ENCODE measurements at places on chromosomes 11 and 22. TPM values are rescaled to one million over a fixed set of nuclear protein-coding genes. Genes with fewer than 3 reads are reported as not detected.

DNA sequence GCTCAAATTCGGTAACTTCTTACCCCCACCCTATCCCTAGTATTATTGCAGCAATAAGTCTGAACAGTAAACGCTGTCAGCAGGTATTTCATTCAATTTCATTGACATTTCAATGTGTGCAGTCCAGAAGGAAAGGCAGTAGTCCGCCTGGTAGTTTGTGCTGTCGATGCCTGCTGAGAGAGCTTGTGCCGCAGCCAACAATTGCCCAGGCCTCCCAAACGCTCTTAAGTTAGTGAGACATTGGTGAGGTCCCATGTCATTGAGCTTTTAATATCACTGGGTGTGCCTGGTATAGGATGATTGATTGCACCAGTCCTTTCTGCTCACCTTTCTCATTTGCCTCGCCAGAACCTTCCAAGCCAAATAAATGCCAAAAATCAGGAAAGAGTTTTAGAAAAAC is 28.1 kb downstream of the ALKBH3 start:
- peaks cover 55% of the 10 kb centered on the region for H3K36me3 ChIP-seq
- H3K4me1 ChIP-seq, result peaks cover 15% of the 10 kb centered on the region
- no peaks in the 10 kb centered on the region for H3K27me3 ChIP-seq
- DNase-seq, result no peak
- H3K4me3 ChIP-seq, result no peak overlapping the region
- no peak overlapping the region for H3K27ac ChIP-seq

GRCh38 chr11:89065066-89065465 is 716 bp downstream of the GRM5 start:
- no peaks in the 10 kb centered on the region for H3K36me3 ChIP-seq
- no peak overlapping the region for H3K27ac ChIP-seq
- H3K27me3 ChIP-seq, result peaks cover 40% of the 10 kb centered on the region
- H3K4me1 ChIP-seq, result no peaks in the 10 kb centered on the region

- no peaks in the 10 kb centered on the region for H3K27me3 ChIP-seq
- H3K4me1 ChIP-seq, result no peaks in the 10 kb centered on the region
- DNase-seq, result no peak
- H3K36me3 ChIP-seq, result no peaks in the 10 kb centered on the region
- no peak overlapping the region for H3K4me3 ChIP-seq
These were observed 27.3 kb downstream of the BDNF start for GRCh38 chr11:27672836-27673464.

Gene CFAP300
- not detected for total RNA-seq

Gene DEPDC7
- 0.82 TPM for total RNA-seq

- peaks cover 5% of the 10 kb centered on the region for H3K27me3 ChIP-seq
- DNase-seq, result peak; percentile 71
- peaks cover 39% of the 10 kb centered on the region for H3K4me1 ChIP-seq
- H3K27ac ChIP-seq, result peak overlapping the region; percentile 87
- H3K36me3 ChIP-seq, result no peaks in the 10 kb centered on the region
These were observed 15.1 kb upstream of the CYTH4 start for GRCh38 chr22:37267135-37267587.

- no peak overlapping the region for H3K4me3 ChIP-seq
- no peak overlapping the region for H3K27ac ChIP-seq
- H3K4me1 ChIP-seq, result peaks cover 23% of the 10 kb centered on the region
These were observed 17.3 kb upstream of the EIF3D start for GRCh38 chr22:36546092-36546804.

Gene PLEKHB1
- total RNA-seq, result 1.4 TPM

All from activated T-helper 2 cell treated with anti-CD3 and anti-CD28 coated beads, Interferon-gamma antibody, Interleukin-2, Interleukin-4, amounts not matched to agents 10 μg/mL and 5 μg/mL and 100 μg/mL, durations not matched to agents 14 hours and 24 hours and 36 hours (primary cell).